ENCODE measurements at places on chromosomes 3 and 15.

GRCh38 chr15:99090938-99091337, 13.9 kb upstream of the SYNM start:
- no peak for DNase-seq

- DNase-seq, result peak; percentile 6
Observed at GRCh38 chr15:74988007-74988800, 7.2 kb upstream of the SCAMP5 start.

DNA sequence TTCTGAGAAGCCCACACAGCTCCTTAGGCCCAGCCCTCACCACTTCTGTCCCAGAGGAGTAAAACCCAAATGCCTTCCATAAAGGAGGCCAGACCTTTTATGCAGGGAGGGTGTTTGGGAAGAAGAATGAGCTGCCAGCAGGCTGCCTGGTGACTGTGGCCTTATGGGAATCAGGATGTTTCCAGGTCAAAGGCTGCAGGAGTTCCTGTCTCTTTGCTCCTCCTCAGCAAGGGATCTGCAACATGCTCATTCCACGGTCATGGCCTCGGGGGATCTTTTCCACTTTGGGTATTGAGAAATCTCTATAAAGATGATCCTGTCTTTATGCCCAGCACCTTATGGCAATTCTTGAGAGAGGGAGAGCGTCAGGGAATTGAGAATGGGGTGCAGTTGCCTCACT, 25.2 kb upstream of the MAGEF1 start:
- DNase-seq, result no peak

GRCh38 chr3:147417551-147418295, 8.6 kb downstream of the ZIC1 start:
- DNase-seq, result no peak

DNA sequence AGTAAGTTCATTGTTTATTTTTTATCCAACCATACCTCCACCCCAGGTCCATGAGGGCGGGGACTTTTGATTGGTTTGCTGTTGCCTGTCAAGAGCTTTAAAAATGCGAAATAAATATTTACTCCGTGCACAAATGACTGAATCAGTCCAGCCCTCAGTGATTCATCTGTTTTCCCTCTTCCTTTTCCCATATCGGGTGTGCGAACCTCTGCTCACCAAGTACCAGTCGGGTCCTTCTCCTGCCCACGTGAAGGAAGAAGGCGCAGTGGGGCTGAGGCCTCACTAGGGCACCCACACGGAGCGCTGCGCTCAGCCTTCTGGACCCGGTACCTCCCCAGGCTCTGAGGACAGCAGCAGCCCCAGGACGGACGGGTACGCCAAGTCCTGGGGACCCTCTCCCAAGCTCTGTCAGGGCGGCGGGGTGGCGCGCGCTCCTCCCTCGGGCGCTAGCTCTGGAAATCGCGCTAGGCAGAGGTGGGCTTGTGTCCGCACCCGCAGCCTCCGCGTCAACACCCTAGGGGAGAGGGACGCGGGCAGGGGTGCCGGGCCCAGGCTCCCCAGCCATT, 70.5 kb upstream of the EPHB3 start:
- no peak for DNase-seq

GRCh38 chr3:107684431-107684925, 161.7 kb downstream of the BBX start:
- DNase-seq, result no peak

DNA sequence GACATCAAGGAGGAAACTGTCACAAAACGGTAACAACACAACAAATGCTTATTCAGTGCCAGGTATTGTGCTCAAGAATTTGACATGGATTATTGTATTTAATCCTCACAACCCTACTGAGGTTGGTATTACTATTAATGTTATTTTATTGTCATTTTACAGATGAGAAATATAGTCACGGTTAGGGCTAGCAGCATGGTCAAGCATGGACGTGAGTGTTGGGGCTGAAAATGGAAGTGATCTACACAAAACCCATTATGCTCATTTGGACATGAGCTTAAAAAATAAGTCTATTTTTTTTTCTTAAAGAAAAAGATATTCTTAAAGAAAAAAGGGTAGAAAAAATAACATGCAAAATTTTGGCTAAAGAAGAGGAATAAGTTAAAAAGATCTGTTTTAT, 141.3 kb upstream of the SOX2 start:
- DNase-seq, result no peak

Data from activated naive CD8-positive, alpha-beta T cell treated with anti-CD3 and anti-CD28 coated beads, Interleukin-2, amount 50 U/mL, for 16 hours (primary cell).